ENCODE measurements at places on chromosomes 2 and 18. TPM values are rescaled to one million over a fixed set of nuclear protein-coding genes. Genes with fewer than 3 reads are reported as not detected.

Gene IL36RN
- total RNA-seq, result not detected

Gene LTBP1
- 0.11 TPM for total RNA-seq

Gene MYO5B
- not detected for total RNA-seq

Gene GAL3ST2
- 0.25 TPM for total RNA-seq

Gene TEKT4
- not detected for total RNA-seq

Gene MAP2
- total RNA-seq, result not detected
